ENCODE measurements at places on chromosomes 11 and 22.

- no peak for DNase-seq
Measured at GRCh38 chr11:103368145-103368544, 258.9 kb downstream of the DYNC2H1 start.

DNA sequence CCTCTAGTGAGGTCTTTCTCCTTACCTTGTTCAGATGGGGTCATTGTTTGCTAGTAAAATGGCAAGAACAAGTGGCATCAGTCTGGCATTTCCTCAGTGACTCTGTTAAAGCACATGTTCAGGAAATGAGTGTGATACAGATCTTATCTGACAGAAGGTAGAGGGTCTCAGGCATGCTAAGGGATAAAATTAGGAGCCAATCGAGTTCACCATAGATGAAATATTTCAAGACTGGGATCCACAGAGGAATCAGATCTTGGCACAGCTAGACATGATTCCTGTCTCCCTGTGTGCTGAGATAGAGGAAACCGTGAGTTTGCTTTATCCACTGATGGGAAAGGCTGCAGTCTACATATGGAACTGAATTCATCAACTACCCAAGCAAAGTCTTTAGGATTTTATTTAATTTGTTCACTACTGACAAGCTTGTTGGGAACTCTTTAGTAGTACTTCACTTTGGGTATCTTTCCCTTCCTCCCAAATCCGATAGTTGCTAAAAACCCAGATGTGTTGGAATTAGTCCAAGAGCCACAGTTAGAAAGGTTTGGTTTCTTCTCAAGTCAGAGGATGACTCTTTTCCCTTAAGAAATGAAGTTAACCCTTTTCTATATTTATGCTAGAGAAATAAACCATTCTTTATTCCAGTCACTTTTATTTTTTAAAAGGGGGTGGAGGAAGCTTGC, 18.4 kb downstream of the FAM118B start:
- no peak for DNase-seq

- DNase-seq, result no peak
Measured at GRCh38 chr11:117489999-117490679, 162.5 kb downstream of the CEP164 start.

- DNase-seq, result peak; percentile 57
Measured at GRCh38 chr11:8019314-8020243, 32.4 kb downstream of the EIF3F start.

DNA sequence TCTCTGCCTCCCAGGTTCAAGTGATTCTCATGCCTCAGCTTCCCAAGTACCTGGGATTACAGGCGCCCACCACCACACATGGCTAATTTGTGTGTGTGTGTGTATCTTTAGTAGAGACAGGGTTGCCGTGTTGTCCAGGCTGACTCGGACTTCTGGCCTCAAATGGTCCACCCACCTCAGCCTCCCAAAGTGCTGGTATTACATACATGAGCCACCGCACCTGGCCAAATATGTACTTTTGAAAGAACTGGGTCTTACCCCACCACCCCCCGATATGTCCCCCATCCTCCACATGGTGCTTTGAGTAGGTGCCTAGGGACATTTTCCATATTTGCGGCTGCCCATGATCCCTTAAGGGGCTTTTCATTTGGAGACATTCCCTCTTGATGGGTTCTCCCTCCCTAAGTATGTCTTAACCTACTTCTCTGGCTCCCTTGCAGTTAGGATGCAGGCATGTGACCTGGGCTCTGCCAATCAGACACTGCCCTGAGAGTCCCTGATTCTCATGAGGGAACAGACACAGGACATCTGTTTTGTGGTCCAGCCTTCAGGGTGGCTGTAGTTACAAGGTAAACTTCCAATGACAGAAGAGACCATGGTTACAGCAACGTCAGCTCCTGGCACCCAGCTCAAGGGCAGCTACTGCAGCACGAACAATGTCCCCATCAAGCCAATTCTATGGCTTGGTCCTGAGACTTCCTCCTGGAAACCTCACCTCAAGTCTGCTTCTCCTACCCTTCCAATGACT, 48.4 kb downstream of the CHST1 start:
- DNase-seq, result no peak

DNA sequence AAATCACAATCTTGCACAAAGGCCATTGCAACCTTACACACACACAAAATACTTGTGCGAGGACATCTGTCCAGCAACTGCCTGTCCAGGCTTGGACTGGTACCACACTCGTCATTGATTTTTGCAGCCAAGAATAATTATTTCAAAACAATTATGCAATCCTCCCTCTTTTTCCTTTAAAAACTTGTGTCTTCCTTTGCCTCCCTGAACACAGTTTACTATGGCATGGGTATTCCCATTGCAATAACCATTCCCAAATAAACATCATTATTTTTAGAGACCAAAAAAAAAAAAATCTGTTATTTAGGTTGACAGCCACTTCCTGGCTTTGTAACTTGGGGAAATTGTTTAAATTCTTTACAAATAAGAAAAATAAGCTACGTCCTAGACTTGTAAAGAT, 54.0 kb downstream of the C11orf91 start:
- DNase-seq, result no peak

All from activated CD4-positive, alpha-beta T cell treated with anti-CD3 and anti-CD28 coated beads for 4 hours (primary cell).